CD4-positive, alpha-beta T cell treated with Interleukin-6 for 4 hours (primary cell): ENCODE measurements at places on chromosomes 5 and 9.

DNA sequence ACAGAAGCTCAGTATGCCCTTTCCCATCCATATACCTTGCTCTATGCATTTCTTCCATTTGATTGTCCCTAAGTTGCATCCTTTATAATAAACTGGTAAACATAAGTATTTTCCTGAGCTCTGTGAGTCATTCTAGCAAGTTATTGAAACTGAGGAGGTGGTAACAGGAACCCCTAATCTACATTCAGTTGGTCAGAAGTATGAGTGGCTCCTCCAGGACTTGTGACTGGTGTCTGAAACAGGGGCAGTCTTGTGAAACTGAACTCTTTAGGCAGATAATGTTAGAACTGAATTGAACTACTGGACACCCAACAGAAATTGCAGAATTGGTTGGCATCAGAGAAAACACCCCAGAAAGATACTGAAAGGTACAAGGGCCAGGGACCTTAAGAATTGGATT is 133.1 kb upstream of the POU5F2 start:
- no peak for DNase-seq

DNA sequence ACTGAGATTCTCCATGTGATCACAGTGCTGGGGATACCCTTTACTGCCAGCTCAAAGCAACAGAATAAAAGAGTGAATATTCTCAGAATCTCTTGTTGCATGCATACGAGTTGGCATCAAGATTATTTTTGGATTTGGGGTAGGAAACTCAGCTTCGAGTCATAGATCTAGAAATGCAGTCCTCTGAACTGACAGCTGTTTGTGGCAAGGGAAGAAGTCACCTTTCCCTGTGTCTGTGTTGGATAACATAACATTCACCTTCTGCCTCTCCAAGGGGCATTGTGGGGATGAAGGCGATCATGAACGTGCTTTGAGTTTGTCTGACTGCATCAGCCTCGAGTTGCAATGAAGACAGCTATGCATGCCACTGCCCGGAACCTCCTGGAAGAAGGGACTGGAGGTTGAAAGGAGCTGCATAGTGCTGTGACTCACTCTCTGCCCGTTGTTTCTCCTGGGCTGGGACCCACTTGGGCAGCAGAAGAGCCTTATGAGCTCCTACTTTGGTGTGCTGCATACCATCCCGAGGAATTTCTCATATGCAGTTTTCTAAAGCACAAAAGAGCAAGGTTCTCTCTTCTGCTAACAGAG is 231.7 kb downstream of the ARHGAP26 start:
- DNase-seq = peak; percentile 37

GRCh38 chr5:17219006-17219422 is 1.6 kb downstream of the BASP1 start:
- no peak for DNase-seq

GRCh38 chr5:157821405-157821804 is 37.5 kb downstream of the CLINT1 start:
- no peak for DNase-seq

DNA sequence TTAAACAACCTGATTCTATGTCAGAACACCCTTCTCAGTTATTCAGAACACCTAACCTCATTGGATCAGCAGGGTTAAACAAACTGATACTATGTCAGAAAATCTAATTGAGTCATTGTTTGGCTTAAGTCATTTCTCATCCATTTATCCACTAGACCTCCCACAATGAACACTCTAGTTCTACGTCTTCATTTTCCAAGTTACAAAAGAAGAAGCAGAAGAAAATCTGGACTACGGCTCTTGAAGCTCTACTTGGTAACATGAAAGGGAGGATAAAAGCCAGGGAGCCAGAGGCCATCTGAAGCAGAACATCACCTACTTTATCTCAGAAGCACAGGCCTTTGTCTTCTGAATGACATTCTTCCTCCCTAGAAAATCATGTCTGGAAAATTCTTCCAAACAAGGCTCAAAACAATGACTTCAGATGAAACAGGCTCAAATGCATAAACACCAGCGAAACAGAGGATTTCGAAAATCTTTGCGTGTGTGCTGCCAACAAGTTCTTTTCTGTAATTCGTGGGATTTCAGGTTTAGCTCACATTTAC is 35.4 kb upstream of the TGFBI start:
- DNase-seq = no peak

DNA sequence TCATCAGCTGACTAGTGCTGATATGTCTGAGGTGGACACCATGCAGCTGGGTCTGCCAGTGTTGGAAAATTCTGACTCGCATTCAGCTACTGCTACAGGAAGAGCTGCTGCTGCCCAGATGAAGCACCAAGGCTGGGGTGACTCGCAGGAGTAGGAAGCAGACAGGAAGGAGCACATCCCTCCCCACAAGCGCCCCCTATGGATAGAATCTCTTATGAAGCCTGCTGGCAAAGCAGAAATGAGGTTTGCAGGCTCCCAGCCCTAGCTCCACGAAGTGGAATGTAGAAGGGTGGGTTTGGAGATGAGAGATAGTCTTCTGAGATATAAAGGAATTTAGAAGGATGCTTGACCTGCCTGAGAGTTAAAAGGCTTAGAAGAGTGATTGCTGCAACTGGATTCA is 443.0 kb downstream of the ACTL7B start:
- DNase-seq = no peak

DNA sequence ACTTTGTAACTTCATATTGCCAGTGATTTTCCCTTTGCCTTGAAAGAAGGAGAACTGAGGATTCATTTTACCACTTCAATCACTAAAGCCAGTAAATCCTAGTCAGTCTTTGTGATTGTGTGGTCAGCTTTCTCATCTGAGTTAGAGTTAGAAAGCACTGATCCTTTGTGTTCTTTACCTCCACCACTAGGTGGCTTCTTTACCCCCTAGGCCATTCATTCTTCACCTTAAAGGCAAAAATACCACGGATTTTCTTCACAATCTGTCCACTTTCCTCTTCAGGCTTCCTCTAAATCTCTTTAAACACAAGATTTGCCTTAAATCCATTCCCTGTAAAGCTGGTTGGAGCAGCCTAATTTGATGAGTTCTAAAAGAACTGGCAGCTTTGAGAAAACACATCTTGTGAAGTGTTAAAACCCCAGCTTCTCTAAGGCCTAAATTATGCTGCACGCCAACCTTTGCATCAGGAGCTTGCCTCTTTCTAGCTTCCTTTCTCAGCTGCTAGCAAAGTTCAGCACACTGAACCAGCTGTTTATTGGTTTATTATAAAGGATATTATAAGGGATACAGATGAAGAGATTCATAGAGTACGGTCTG is 20.4 kb downstream of the BDP1 start:
- DNase-seq = no peak

DNA sequence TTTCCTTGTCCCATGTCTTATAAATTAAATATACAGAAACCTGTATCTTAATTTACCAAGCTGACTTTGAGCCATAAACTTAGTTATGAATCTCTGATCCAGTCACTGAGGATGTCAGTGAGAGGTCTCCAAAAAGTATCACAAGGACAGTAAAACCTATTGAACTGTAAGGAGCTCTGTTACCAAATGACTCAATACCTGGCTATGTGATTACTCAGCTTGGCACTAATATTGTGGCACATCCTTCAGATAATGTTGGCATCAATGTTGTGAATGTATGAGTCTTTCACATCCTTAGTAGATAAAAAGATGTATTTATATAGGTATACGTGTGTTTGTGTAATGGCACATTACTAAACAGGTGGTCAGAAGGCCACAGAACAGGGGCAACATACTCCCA is 18.0 kb upstream of the CAPSL start:
- DNase-seq = no peak

GRCh38 chr5:142115937-142116614 is 7.5 kb downstream of the NDFIP1 start:
- no peak for DNase-seq

DNA sequence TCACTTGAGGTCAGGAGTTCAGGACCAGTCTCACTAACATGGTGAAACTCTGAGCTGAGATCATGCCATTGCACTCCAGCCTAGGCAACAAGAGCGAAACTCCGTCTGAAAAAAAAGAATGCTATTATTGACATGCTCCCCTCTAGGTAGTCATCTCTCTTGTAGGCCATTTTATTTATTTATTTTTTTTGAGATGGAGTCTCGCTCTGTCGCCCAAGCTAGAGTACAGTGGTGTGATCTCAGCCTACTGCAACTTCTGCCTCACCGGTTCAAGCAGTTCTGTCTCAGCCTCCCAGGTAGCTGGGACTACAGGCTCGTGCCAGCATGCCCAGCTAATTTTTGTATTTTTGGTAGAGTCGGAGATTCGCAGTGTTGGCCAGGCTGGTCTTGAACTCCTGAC is 20.6 kb upstream of the NIM1K start:
- DNase-seq = no peak

GRCh38 chr5:108619815-108620214 is 127.9 kb upstream of the FER start:
- no peak for DNase-seq

DNA sequence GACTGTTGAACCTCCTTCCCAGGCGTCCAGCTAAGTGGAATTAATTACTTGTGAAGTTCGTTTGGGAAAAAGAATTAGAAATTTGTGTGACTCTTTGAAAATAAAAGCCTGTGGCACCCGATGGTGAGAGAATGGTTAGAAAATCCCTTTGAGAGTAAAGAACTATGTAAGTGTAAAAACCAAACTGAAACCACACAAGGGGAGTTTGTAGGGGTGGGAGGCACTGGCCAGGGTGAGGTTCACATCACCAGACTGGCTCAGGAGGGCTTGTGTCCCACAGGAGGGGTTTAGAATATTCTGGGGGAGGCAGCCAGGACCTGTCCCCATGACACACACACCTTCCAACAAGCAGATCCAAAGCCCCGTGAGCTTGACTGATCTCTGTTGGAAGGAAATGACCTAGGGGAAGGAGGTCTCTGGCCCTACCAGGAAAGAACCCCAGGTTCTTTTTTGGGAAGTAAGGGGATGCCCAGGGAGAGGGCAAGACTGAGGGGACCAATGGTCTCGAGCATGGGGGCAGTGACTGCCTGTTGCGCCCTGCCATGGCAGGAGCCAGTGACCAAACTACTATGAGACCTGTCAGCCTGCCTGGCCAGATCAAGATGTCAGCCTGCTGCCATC is 4.3 kb downstream of the SPATA24 start:
- no peak for DNase-seq

DNA sequence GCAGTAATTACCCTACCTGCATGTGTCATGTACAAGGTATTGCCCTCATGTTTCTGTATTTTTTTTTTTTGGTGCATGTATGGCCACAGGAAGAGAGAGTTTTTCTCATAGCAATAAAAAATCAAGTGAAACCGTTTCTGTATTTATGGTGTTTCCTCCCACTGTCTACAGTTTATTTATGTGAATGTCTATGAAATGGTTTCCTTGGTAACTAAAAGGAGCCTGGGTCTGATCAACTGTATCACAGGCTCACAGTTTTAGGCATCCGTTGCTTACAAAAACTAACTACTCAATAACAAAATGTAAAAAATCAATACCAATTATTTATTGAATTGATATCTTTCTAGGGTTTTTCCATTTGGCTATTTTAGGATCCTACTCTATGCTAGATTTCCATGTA is 464.4 kb downstream of the TAF11L14 start:
- no peak for DNase-seq

GRCh38 chr5:66828548-66829357 is 232.6 kb downstream of the MAST4 start:
- DNase-seq = peak; percentile 59

GRCh38 chr9:124004593-124004992 is 7.0 kb upstream of the LHX2 start:
- no peak for DNase-seq

- no peak for DNase-seq
Measured at GRCh38 chr5:176550275-176550831, 1.2 kb downstream of the CDHR2 start.

DNA sequence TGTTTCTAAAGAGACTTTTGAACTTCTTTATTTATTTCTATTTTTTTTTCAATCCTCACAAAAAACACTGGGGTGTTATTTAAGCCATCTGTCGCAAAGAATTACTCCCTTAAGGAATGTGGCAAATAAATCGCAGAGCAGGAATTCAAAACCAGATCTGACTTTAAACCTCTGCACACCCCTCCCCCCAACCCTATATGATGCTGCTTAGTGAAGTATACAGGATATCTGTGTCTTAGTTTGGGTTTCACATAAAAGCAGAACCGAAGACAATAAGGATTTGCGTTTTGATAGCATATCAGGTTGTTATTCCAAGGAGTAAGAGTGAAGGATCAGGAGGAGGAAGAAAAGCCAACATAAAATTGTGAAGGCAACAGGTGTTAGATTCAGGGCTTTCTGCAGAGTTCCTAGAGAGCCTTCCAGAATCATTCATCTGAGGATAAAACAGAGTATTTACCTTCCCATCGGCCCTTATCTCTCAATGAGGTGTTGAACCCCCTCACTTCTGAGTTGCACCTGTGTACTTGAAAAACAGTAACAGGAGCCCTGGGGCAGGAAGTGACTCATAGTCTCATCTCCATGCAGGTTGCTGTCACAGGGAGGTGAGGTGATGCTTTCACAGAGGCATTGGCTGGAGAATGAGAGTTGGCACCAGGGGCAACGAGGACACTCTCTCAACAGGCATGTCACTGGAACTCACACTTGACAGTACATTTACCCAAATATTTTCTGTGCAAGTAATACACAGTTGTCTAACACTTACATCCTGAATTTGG is 33.5 kb upstream of the DMRT3 start:
- DNase-seq = no peak

GRCh38 chr5:50967563-50968355 is 301.3 kb downstream of the PARP8 start:
- DNase-seq = no peak

DNA sequence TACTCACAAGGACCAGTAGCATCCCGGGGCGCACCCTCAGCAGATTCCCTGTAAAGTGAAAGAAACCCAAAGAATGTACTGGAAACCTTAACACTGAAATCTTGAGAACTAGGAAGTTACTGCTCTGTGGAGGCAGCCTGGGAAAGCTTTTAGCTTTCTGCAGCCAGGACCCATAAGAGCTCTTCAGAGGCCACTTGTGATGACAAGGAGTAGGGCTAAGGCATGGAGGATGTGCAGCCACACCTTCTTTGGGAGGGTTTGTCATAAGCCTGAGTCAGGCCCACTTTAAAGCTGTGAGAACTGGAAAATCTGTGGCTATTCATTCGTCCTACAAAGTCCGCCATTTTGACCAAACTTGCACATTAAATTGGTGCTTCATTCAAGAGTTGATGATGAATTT is 291.1 kb upstream of the TLE4 start:
- DNase-seq = no peak

DNA sequence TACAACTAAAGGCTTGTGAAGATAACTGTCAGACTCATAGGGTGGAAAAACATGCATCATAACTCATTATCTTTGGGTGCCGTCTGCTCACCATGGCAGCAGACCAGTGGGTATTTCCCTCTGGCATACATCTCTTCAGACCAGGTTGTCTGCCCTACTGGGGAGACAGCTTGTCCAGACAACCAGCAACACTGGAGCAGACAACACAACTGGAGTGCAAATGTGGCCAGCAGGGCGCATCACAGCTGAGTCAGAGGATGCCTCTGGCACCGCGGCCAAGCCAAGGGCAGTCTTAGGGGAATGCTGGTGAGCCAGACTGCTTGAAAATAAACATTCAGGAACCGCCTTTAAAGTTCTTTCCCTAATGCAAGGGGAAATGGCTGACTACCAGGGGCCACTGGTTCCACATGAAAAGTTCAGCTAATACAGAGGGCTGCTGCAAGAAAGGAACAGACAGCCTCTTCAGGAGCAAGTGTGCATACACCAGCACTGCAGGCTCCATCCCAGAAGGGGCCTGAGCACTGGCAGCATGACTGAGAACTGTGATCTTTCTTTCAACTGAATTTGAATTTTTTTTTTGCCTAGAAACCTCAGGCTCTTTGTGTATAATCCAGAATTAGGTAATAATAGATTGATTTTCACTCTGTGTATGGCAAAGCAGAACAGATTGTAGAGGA is 77.3 kb downstream of the MAMDC2 start:
- DNase-seq = no peak
